Hematopoietic multipotent progenitor cell treated with erythropoietin and hydrocortisone succinate and interleukin-3 and kit ligand, for 15 days (in vitro differentiated cells): ENCODE measurements at places on chromosomes 13 and 19.
A peak's percentile ranks its signal among the peaks of the same experiment; 100 is the strongest.

- DNase-seq = peak; percentile 13
These were observed 12.8 kb downstream of the FUT6 start for GRCh38 chr19:5826531-5827341.

GRCh38 chr19:13150931-13151604 lies 857 bp downstream of the IER2 start:
- peak; percentile 10 for DNase-seq

DNA sequence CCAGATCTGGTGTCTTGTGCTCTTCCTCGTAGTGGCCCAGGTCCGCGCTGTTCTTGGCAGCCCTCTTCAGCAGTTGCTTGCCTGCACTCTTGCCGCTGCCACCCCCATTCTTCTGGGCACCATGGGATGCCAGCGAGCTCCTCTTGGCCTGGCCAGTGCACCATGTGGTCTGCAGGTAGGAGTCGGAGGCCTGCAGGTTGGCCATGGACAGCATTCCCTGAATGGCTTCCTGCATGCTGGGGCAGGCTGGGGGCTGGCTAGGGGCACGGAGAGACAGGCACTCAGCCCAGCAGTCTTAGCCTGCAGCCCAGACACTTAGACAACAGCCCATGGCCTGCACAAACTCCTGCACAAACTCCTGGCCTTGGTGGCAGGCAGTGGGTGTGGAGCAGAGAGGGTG lies 234.9 kb downstream of the TUBA3C start:
- no peak for DNase-seq

- peak; percentile 24 for DNase-seq
These were observed 160.2 kb downstream of the PDS5B start for GRCh38 chr13:32746474-32746873.

GRCh38 chr19:10270180-10270615 lies 722 bp upstream of the ICAM1 start:
- no peak for DNase-seq

DNA sequence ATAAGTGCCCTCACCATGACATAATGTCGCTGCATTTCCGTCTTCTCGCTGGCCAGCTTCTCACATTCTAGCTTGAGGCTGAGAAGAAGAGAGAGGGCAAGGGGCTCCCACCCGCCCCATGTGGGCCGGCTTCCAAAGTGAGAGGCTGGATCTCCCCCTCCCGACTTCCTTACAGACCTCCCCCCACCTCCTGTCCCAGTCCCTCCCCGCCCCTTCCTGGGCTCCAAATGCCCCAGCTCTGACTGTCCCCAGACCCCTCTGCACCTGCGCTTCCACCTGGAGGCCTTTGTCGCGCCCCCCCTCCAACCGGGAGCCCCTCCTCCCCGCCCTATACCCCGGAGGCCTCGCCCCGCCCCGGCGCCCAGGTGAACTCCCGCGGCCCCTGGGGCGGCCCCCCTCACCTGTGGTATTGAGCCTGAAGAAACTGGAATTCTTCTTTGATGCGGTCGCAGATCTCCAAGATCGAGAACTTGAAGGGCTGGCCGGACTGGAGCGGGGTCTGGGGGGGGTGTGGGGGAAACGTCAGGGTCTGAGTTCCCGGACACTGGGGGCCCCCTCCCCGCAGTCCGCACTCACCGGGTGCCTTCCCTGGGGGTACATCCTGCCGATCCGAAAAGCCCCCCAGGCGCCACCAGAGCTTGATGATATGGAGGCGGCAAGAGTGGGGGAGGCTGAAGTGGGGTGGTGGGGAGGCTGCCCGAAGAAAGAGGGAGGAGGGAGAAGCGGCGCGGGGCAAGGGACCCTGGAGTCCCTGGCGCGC lies 595 bp downstream of the TLE2 start:
- DNase-seq = no peak

GRCh38 chr13:35768551-35768950 lies 292.1 kb upstream of the MAB21L1 start:
- DNase-seq = no peak

DNA sequence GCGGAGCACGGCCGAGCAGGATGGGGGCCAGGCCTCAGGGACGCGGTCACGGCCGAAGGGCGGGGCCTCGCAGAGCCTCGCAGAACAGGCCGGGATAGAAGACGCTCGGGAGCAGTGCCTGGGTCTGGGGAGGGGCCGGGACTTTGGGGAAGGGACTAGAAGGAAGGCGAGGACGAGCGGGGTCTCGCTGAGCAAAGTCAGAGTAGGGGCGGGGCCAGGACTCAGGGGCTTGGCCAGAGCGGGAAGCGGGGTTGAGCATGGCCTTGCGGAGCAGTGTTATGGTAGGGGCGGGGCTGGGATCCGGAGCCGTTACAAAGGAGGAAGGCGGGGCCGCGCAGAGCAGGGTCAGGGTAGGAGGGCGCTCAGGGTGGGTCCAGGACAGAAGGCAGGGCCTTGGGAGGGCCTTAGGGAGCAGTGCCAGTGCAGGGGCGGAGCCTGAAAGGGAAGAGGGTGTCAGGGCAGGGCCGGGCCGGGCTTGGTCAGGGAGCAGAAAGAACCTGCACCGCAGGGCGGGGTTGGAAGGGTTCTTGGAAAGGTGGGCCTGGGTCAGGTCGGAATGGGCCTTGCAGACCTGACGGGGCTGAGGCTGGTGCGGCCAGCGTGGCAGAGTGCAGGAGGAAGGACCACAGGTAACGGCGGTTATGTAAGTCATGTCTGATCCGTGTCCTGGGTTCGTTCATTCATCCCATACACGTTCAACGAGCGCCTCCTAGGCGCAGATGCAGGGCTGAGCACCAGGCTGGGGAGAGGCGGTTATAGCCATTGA lies 533 bp upstream of the ATP8B3 start:
- peak; percentile 88 for DNase-seq

- no peak for DNase-seq
These were observed 152.9 kb downstream of the SIPA1L3 start for GRCh38 chr19:38059897-38060296.

DNA sequence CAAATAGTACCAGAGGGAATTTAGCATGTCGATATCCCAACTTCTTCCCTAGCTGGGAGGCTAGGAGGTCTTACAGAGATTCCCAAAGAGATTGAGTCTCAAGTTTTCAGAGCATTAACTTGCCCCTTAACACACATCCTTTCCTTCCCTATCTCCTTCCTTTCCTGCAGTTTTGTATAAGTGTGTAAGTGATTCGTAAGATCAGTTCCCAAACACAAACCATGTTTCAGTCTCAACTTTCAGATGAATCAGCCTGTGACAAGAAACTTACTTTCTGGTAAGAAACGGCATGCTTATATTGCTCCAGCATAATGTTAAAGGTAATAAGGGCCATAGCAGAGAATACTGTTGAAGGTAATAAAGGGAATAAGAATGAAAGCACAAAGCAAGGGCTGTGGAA lies 472.2 kb downstream of the LIG4 start:
- DNase-seq = no peak

DNA sequence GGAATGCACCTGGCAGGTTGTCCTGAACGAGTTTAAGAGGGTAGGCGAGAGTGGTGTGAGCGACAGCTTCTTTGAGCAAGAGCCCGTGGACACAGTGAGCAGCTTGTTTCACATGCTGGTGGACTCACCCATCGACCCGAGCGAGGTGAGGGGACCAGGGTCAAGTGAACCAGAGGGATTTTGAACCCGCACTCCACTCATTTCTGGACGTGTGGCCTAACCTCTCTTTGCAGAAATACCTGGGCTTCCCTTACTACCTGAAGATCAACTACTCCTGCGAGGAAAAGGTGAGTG lies 1.7 kb downstream of the CATSPERG start:
- no peak for DNase-seq

DNA sequence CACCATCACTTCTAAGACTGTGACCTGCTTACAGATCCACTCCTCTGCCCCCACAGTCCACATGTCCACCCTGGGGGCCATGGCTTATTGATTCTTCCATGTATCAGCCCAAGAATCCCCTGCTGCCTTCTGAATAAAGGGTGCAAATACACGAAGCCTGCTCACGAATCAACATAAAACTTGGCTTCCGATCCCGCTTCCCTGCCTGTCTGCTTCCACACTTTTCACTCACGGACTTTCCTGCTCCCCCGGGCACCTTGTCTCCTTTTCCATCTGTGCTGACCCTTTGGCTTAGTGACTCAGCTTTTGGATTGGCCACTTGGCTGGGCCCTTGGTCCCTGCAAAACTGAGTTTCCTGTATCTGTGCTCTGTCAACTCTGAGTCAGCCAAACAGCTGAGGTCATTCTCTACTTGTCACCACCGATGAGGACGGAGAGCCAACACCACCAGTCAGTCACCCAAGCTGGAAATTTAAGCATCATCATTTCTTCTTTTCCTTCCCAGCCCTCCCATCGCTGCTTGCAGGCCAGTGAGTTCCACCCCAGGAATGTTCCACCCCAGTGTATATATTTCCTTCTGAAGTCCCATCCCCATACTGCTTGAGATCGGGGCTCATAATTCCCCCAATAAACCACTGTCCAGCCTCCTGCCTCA lies 11.4 kb upstream of the USP12 start:
- peak; percentile 35 for DNase-seq

DNA sequence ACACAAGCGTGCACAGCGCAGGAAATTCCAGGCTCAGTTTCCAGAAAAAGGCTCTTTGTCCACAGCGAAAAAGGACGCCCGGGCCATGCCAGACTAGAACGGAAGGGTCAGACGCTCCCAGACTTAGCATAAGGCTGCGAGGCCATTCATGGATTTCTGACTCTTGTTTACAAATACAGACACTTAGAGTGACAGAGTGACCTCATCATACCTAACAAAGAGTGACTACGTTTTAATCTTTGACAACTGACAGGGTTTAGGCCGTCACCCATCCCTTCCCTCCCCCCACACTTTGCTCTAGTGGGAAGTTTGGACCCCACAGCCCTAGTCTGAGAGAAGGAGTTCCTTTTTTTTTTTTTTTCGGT lies 418 bp upstream of the ZNF709 start:
- no peak for DNase-seq

DNA sequence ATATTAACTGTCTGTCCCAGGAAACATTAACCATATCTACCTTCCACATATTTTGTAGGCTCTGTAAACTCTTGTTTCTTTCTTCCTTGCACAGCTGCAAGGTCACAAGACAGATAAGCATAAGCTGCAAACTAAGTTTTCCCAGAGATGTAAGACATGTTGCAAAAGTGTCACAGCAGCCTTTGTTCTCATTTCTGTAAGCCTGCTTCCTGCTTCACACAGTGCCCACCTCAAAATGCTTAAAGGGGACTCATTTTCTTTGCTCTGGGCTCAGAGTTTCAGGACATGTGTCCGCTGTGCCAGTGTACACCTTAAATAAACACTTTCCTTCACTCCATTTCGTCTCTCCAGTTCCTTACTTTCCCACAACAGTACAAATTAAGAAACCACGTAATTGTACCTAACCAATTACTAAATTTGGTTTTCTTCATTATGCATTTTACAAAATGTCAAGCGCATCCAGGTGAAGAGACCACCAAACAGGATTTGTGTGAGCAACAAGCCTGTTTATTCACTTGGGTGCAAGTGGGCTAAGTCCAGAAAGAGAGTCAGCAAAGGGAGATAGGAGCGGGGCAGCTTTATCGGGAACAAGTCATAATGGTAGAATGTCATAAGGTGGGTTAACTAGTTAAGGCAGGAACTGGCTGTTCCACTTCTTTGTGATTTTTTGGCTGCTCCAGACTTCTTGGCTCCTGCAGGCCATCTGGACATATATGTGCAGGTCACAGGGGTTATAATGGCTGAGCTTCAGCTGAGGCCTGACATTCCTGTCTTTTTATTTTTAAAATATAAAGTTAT lies 12.7 kb upstream of the ZNF431 start:
- no peak for DNase-seq

DNA sequence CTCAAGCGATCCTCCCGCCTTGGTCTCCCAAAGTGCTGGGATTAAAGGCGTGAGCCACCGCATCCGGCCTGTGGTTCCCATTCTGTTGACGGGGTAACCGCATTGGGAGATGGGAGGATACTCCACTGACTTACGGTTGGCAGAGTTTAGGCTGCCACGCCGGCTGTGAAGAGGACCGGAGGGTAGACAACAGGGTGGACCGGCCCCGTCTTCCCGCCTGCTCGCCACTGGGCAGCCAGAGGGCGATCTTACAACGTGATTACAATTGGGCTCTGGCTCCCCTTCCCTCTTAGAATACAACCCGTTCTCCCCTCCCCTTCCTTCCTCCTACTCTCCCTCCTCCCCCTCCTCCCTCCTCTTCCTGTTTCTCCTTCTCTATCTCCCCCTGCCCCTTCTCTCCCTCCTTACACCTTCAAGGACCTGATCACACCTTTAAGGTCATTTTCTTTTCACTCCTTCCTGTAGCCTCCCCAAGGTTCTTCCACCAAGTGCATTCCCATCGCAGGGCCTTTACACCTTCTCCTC lies 957 bp upstream of the CCDC194 start:
- peak; percentile 68 for DNase-seq

- no peak for DNase-seq
These were observed 6.7 kb downstream of the PRR12 start for GRCh38 chr19:49597703-49597974.

DNA sequence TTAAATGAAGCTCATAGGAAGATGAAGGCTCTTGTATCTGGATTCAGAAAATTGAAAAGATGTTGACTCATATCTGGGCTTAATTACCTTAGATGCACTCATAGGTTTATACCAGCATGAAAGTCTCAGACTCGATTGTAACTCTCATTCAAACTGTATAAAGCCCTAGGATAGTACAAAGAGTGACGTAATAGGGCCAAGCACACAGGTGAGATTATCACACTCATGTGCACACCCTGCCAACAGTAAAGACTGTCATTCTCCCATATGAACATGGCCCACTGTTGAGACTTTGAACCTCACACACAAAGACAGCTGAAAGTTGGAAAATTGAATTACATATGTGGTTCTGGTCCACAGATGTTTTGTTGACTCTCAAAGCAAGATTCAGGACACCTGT lies 18.0 kb upstream of the ZNF723 start:
- DNase-seq = no peak

- no peak for DNase-seq
These were observed 823.0 kb downstream of the PCDH9 start for GRCh38 chr13:66407128-66407527.

GRCh38 chr13:79709471-79709870 lies 228.5 kb downstream of the NDFIP2 start:
- no peak for DNase-seq

GRCh38 chr19:33273065-33273736 lies 29.1 kb downstream of the CEBPA start:
- no peak for DNase-seq

- DNase-seq = no peak
These were observed 1.9 kb downstream of the SULT2B1 start for GRCh38 chr19:48553676-48554384.

- no peak for DNase-seq
These were observed 62.2 kb downstream of the ERCC5 start for GRCh38 chr13:102907886-102908515.

DNA sequence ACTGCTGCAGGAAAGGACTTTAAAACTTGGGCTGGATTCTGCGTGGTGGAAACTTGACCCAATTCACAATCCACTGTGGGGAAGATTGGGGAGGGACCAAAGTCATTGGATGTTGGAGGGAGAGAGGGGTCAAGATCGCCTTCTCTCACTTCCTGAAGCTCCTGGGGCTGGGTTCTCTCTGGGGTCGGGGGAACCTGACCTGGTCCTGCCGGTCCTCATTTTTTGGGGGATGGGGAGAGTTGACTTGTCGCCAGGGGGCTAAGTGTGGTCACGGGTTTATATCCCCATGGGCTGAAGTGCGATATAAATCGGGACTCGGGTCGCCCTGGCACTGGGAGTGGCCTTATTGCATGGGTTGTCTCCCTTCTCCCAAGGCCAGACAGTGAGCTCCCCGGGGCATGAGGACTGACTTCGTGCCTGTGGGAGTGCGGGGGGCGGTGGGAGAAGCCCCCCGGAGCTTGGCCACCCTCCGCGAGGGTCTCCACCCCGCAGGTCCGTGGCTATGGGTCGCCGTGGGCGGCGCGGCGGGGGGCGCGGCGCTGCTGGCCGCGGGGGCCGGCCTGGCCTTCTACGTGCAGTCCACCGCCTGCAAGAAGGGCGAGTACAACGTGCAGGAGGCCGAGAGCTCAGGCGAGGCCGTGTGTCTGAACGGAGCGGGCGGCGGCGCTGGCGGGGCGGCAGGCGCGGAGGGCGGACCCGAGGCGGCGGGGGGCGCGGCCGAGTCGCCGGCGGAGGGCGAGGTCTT lies 6.3 kb downstream of the ICAM5 start:
- no peak for DNase-seq
